ENCODE measurements at places on chromosomes 6 and 20. TPM values are rescaled to one million over a fixed set of nuclear protein-coding genes. Genes with fewer than 3 reads are reported as not detected.
A peak's percentile ranks its signal among the peaks of the same experiment; 100 is the strongest.

GRCh38 chr6:148954934-148955333, 208.1 kb downstream of the UST start:
- DNase-seq = no peak

Gene NT5E
- total RNA-seq = 39.3 TPM

- DNase-seq = no peak
These were observed 76.1 kb downstream of the HCRTR2 start for GRCh38 chr6:55250400-55250799.

Gene HS3ST5
- not detected for total RNA-seq

DNA sequence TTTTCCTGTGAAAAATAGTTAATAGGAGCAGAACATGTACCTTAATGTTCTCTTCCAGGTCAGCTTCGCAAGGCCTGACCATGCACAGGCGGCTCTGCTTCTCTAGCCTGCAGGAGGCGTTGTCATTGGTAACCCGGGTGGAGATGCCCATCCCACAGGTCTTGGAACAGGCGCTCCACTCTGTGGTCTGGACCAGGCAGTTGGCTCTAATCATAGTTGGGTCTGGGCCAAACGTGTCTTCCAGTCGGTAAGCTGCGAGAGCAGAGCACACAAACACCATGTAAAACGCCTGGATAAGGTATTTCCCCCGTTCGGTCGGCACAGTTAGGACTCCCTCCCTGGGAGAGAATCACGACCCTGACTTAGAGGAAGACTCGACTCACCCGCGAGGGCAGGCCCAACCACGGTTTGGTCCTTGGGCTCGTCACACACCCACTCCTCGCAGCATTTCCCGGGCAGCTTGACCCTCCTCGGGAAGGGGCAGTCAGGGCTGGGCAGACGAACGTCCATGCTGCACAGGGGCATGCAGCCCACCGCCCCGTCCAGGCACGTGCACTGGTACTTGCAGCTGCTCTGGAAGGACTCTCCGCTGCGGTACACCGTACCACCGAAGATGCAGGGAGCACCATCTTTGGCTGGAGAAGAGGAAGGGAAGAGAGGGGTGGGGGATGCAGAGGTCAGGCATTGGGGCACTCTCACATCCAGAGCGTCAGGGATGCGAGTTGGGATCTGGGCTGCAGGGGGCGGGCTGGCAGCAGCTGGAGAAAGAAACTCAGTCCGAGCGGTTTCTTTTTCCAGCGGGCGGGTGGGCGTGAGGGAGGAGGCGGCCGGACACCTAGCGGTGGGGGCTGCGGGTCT, 1.0 kb downstream of the CCN2 start:
- DNase-seq = peak; percentile 82

Gene MICAL1
- total RNA-seq = 41.2 TPM

Gene PAX1
- 0.10 TPM for total RNA-seq

- DNase-seq = no peak
These were observed 24.2 kb upstream of the MYMX start for GRCh38 chr6:44192428-44193041.

DNA sequence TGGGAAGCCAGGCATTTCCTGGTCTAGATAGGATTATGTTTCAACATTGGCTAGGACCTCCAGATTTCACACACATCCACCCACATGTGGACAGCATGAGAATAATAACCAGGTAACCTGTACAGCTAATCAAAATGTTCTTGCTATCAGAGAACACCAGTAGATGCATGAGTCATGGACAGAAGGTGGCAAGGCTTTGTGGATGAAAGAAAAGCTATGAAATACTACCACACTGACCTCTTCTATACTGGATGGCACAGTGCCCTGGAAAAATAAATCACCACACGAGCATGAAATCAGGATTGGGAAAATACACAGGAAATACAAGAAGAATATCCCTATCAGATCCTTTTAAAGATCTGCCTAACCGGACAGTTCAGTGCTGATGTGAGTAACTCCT, 113.0 kb downstream of the GMDS start:
- peak; percentile 71 for DNase-seq
